ENCODE measurements at places on chromosomes 12 and 14. TPM values are rescaled to one million over a fixed set of nuclear protein-coding genes. Genes with fewer than 3 reads are reported as not detected.

TSHR gene
- total RNA-seq, result not detected

ALDH1L2 gene
- total RNA-seq, result 7.2 TPM

PRR4 gene
- not detected for total RNA-seq

TSPAN8 gene
- total RNA-seq, result not detected

GPR84 gene
- total RNA-seq, result not detected

SLC35F4 gene
- not detected for total RNA-seq

FOXM1 gene
- 118 TPM for total RNA-seq

MAP1LC3B2 gene
- total RNA-seq, result 1.5 TPM

SMOC1 gene
- 2.4 TPM for total RNA-seq

GPR68 gene
- total RNA-seq, result 0.33 TPM

PSMB5 gene
- total RNA-seq, result 246 TPM

MIPOL1 gene
- 23.9 TPM for total RNA-seq

LRRC10 gene
- not detected for total RNA-seq

PIWIL1 gene
- total RNA-seq, result not detected

KRT86 gene
- 0.15 TPM for total RNA-seq
